ENCODE measurements at places on chromosomes 16 and 17.

DNA sequence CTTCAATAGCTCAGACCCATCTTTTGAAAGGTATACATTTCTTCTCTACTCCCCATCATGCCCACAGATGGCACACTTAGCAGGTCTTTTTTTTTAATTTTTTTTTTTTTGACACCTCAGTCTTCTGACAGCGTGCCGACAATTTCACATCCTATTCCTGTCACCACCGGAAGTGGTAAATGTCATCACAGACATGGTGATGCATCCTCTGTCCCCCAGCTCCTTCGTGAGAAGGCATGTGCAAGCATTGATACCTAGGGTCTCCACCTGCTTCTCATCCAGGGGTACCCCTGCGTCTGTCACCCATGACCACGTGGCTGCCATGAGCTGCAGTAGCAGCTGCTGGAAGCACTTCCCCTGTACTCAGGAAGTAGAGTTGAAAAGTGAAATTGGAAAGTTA, 35.6 kb downstream of the ELAC2 start:
- DNase-seq = peak; percentile 9

DNA sequence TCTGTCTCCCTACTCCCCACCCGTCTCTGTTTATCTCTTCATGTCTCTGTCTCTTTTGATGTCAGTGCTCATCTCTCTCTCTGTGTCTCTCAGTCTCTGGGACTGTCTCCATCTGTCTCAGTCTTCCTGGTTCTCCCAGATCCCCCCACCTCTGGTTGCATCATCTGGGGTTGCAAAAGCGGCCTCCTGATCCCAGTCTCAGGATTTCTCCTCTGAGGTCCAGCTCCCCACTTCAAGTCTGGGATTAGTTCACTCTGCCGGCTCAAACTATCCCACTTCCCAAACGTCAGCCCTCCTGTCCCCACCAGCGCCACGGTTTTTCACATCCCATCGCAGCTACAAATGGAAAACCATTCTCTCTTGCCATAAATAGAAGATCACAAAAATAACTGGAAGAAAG, 9.0 kb downstream of the TEKT5 start:
- DNase-seq = no peak

GRCh38 chr17:57517632-57518456, 227.3 kb downstream of the CCDC182 start:
- no peak for DNase-seq

- DNase-seq = no peak
These were observed 15.5 kb upstream of the CUEDC1 start for GRCh38 chr17:57970710-57971109.

- no peak for DNase-seq
These were observed 3.1 kb upstream of the TPPP3 start for GRCh38 chr16:67396159-67397035.

GRCh38 chr16:4376893-4377572, 5.4 kb downstream of the VASN start:
- DNase-seq = no peak

DNA sequence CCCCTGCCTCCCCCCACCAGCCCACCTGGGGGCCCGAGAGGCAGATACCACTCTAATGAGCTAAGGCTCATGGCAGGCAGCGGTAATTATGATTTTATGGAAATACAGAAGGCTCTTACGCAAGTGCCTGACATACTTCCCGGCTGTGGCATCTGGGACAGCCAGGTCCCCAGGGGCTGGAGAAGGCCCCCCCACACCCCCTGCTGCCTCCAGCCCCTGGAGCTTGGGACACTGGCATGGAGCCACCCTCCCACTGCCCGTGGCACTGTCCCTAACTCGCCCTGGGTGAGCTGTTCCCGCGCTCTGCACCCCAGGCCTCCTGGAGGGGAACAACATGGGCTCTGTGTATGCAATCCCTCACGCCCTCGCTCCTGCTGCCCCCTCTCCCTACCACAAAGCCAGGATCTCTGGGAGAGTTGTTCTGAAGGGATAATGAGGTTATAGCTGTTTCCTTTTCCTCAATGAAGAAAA, 5.4 kb upstream of the STAC2 start:
- no peak for DNase-seq

DNA sequence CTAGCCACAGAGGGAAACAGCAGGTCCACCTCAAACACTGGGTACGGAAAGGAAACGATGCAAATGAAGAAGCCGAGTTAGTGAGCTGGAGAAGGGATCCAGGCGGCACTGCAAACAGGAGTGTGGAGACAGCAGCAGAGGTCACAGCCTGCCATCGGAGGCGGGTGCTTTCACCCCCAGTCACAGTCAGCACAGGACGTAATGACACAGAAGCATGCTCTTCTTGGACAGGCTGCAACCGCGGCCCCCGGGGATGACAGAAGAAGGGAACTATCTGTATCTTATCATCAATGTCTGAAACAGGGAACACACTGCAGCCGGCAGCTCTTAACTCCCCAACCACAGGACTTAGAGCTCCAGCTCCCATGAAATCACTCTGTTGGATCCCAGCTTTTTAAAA, 16.1 kb upstream of the SLC38A8 start:
- DNase-seq = no peak

DNA sequence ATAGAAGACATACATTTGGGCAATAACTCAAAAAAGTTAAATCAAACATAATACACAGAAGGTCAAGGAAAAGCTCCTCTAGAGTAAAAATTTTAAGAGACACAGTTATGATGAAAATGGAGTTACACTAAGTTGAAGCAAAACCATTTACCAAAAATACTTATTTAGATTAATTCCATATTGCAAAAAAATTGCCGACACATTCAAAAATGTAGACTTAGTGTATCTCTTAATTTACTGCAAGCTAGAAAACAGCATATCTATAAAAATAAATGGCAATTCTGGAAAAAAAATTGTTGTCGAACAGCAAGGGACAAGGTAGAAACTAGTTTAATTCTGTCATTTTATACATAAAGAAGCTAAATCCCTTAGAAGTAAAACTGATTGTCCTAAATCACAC, 248.7 kb upstream of the KIF2B start:
- no peak for DNase-seq

- DNase-seq = no peak
These were observed 26.6 kb upstream of the GINS2 start for GRCh38 chr16:85715169-85716021.

DNA sequence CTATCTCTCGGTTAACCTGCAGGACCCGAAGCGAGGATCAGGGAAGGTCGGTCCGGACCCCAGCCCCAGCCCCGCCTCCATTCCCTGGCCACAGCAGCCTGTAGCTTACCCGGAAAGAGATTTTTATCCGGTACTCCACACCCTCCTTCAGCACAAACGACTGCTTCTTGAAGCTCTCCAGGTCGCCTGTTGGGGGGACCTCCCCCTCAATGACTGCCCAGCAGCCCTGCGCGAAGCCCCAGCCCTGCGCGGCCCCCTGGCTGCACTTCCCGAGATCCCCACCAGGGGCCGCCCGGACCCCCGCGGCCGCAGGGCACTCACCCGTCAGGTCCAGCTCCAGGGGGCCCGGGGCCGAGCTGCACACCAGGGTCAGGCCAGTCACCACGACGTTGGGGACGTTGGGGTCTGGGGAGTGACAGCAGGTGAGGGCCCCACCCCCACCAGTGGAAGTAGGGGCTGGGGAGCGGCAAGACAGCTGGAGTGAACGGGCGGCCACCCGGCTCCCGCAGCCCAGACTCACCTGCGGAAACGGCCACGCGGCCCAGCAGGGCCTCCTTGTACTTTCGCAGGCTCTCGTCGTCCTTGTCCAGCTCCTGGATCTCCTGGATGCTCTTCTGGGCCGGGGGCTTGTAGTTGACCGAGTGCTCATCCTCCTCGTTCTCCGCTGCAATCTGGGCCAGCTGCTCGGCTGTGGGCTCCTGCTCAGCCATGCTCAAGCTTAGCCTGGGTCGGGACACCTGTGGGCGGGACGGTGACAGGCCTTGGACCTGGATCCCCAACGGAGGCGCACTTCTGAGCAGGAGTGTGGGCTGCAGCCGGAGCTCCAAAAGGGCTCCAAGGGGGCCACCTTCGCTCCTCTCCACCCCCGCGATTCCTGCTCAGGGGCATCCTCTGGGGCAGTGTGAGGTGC, 1.7 kb downstream of the ARHGDIA start:
- DNase-seq = peak; percentile 53

All from activated CD4-positive, alpha-beta T cell treated with anti-CD3 and anti-CD28 coated beads, Interleukin-10, Interleukin-2, amounts not matched to agents 100 ng/mL and 50 ng/mL, durations not matched to agents 16 hours and 8 hours (primary cell).